Lung (tissue), 17 donors: ENCODE measurements at places on chromosomes 5 and 9. TPM values are rescaled to one million over a fixed set of nuclear protein-coding genes. Genes with fewer than 3 reads are reported as not detected.

- H3K27ac ChIP-seq = no peak overlapping the region
- no peaks in the 10 kb centered on the region for H3K27me3 ChIP-seq
Observed at GRCh38 chr5:72644296-72644695, 137.1 kb upstream of the ZNF366 start.

- H3K36me3 ChIP-seq = no peaks in the 10 kb centered on the region
- peak; percentile 19 for DNase-seq
- H3K4me1 ChIP-seq = no peaks in the 10 kb centered on the region
- H3K27ac ChIP-seq = no peak overlapping the region
Observed at GRCh38 chr9:36091026-36091953, 45.2 kb upstream of the GLIPR2 start.

GRCh38 chr9:37155601-37156000, 35.2 kb downstream of the ZCCHC7 start:
- no peaks in the 10 kb centered on the region for H3K27me3 ChIP-seq
- DNase-seq = no peak
- no peak overlapping the region for H3K4me3 ChIP-seq
- peaks cover 4% of the 10 kb centered on the region for H3K36me3 ChIP-seq
- no peak overlapping the region for H3K27ac ChIP-seq
- H3K4me1 ChIP-seq = no peaks in the 10 kb centered on the region

GRCh38 chr9:114798780-114799427, 6.9 kb downstream of the TNFSF15 start:
- no peaks in the 10 kb centered on the region for H3K27me3 ChIP-seq
- no peak for DNase-seq
- H3K4me1 ChIP-seq = peaks cover 27% of the 10 kb centered on the region
- no peak overlapping the region for H3K27ac ChIP-seq
- no peak overlapping the region for H3K4me3 ChIP-seq

GRCh38 chr5:127723571-127723970, 20.4 kb downstream of the CCDC192 start:
- no peaks in the 10 kb centered on the region for H3K36me3 ChIP-seq
- H3K27me3 ChIP-seq = no peaks in the 10 kb centered on the region
- peaks cover 2% of the 10 kb centered on the region for H3K4me1 ChIP-seq
- H3K27ac ChIP-seq = no peak overlapping the region

The CDKN2A gene
- 4.8 TPM for total RNA-seq

The WDR38 gene
- 11.4 TPM for total RNA-seq

The STPG3 gene
- not detected for total RNA-seq

DNA sequence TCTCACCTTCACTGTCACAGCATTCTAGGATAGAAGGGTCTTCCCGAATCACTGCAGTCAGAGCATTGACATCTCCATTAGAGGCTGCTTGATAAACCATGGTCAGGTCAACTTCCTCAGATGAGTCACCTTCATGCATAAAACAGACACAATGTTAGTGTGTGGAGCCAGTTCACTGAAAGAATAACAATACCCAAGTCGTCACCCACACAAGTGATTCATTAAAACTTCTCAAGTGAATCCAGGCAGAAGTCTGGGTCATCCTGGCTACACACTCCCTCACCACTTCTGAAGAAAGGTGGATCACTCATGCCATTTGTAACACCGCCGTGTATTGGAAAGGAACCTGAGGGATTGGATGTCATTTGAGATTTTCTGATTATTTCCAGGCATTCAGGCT, 49.6 kb downstream of the ANKRD55 start:
- no peak overlapping the region for H3K4me3 ChIP-seq
- H3K27ac ChIP-seq = no peak overlapping the region
- H3K27me3 ChIP-seq = no peaks in the 10 kb centered on the region
- H3K4me1 ChIP-seq = no peaks in the 10 kb centered on the region
- H3K36me3 ChIP-seq = no peaks in the 10 kb centered on the region

GRCh38 chr5:61811052-61811451, 479.0 kb downstream of the ZSWIM6 start:
- H3K4me3 ChIP-seq = no peak overlapping the region
- no peak overlapping the region for H3K27ac ChIP-seq
- no peak for DNase-seq
- H3K27me3 ChIP-seq = no peaks in the 10 kb centered on the region

- peak within 1 kb of the TSS; percentile 16 for H3K4me3 ChIP-seq
- H3K27me3 ChIP-seq = peaks cover 16% of the 10 kb centered on the region
- H3K4me1 ChIP-seq = peaks cover 6% of the 10 kb centered on the region
- H3K36me3 ChIP-seq = no peaks in the 10 kb centered on the region
- no peak within 1 kb of the TSS for H3K27ac ChIP-seq
- DNase-seq = peak; percentile 62
Observed at GRCh38 chr9:129665389-129665775, at the start of gene PRRX2. TSS of gene PRRX2 (plus strand) at chr9:129665647. CDS start at chr9:129665868, 221 bp downstream.

DNA sequence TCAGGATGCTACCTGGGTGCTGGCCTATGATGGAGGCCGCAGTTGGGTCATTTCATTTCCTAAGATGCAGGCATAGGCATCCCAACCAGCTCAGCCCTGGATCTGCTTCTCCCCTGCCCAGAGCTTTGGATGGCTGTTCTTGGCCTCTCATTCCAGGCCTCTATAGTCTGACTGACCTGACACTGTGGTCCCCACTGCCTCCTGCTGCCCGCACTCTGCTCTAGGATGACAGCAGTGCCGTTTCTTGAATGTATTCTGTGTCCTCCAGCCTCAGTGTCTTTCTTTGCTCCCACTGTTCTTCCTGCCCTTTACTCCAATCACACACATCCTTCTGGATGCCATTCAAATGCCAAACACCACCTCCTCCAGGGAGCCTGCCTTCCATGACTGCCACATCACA, 235.7 kb downstream of the HSPA4 start:
- H3K4me3 ChIP-seq = no peak overlapping the region
- H3K27me3 ChIP-seq = no peaks in the 10 kb centered on the region
- DNase-seq = peak; percentile 29
- H3K36me3 ChIP-seq = no peaks in the 10 kb centered on the region

DNA sequence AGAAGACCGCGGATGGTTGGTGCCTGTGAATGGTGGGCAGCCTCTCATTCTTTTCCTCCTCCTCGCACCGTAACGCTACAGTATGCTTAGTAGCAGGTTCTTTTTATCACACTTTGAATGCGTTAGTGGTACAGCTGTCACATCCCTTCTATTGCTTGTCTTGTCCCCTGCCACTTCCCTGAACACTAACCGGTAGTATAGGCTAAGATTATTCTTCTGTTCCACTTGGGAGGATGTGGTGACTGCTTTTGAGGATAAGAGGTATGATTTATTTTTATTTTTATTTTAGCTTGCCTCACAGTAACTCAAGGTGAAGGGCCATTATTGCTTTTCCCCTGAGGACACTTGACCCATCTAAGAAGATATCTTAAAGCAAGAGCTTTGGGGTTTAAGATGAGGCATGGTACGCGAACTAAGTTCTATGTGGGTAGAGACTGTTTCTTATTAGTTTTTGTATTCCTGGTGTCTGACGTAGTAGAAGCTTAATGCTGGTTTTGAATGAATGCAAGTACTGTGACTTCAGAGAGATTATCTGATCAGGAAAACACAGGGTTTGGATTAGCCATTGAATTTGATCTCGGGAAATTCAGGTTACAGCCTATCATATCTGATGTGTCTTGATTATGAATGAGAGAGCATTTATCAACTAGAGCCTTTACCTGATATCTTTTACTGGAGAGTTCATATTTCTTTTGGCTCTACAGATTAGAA, 951 bp downstream of the UNC13B start:
- peaks cover 11% of the 10 kb centered on the region for H3K4me1 ChIP-seq
- H3K4me3 ChIP-seq = peak overlapping the region; percentile 91
- H3K36me3 ChIP-seq = no peaks in the 10 kb centered on the region
- peak; percentile 20 for DNase-seq
- no peaks in the 10 kb centered on the region for H3K27me3 ChIP-seq
- peak overlapping the region; percentile 98 for H3K27ac ChIP-seq

The SLC6A19 gene
- total RNA-seq = 0.06 TPM

GRCh38 chr9:137044502-137045177, 1.3 kb downstream of the NPDC1 start:
- no peak for DNase-seq
- H3K27me3 ChIP-seq = peaks cover 39% of the 10 kb centered on the region
- no peaks in the 10 kb centered on the region for H3K36me3 ChIP-seq
- peak overlapping the region; percentile 59 for H3K4me3 ChIP-seq
- H3K4me1 ChIP-seq = peaks cover 13% of the 10 kb centered on the region

DNA sequence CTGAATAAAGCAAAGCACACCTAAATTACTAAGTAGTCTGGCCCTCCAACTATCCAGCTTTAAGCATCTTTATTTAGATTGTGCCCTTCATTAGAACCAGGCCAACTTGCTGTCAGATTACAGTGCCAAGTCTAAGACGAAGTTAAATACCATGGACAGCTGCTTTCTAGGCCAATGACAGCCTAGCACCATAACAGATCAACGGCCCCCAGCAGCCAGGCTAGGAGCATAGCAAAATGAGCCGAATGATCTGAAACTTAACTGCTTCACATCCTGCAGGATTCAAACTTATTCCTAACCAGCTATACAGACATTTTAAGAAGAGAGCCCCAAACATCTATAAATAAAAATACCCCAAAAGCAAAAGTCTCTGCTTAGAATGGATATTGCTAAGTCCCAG, 6.8 kb downstream of the SLC24A2 start:
- no peak overlapping the region for H3K27ac ChIP-seq
- no peaks in the 10 kb centered on the region for H3K36me3 ChIP-seq
- H3K4me3 ChIP-seq = no peak overlapping the region
- peak; percentile 22 for DNase-seq
- H3K27me3 ChIP-seq = peaks cover 12% of the 10 kb centered on the region

DNA sequence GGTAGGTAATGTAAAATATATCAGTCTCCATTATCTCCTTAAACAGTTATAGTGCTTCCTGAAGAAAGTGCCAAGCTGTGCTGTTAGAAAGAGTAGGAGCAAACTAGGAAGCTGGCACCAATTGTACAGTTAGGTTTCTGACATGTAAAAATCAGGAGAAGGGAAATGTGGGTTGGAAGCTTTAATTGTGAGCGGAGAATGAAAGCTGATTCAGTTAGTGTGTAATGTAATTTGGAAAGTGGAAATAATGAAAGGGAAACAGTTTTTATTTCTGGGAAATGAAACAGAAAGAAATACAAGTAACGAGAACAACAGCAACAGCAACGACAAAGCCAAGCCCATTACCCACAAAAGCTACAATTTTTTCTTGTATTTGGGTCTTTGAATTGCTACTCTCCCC, 48.8 kb upstream of the JAK2 start:
- H3K36me3 ChIP-seq = no peaks in the 10 kb centered on the region
- no peak for DNase-seq
- no peaks in the 10 kb centered on the region for H3K4me1 ChIP-seq
- no peak overlapping the region for H3K4me3 ChIP-seq

GRCh38 chr9:96655198-96655851, at the start of gene PRXL2C:
TSS of gene PRXL2C (minus strand) at chr9:96655317. CDS start at chr9:96655281, 36 bp downstream.
- no peaks in the 10 kb centered on the region for H3K27me3 ChIP-seq
- DNase-seq = peak; percentile 67
- peaks cover 7% of the 10 kb centered on the region for H3K36me3 ChIP-seq
- peak within 1 kb of the TSS; percentile 98 for H3K27ac ChIP-seq

DNA sequence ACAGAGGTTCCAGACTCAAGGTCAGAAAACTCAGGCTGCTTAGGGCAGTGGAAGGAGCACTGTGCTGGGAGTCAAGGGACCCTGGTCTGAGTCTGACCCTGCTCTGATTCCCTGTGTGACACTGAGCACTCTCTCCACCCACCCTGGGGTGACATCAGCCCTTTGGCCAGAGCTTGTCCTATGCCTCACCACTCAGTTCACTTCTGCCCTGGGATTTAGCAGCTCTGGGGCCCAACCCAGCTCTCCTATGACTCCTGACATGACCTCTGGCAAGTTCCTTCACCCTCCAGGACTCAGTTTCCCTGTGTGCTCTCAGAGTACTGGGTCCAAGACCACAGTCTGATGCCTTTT, 63.9 kb downstream of the FAM114A2 start:
- H3K27ac ChIP-seq = no peak overlapping the region
- no peak overlapping the region for H3K4me3 ChIP-seq
- peaks cover 8% of the 10 kb centered on the region for H3K4me1 ChIP-seq
- no peak for DNase-seq

DNA sequence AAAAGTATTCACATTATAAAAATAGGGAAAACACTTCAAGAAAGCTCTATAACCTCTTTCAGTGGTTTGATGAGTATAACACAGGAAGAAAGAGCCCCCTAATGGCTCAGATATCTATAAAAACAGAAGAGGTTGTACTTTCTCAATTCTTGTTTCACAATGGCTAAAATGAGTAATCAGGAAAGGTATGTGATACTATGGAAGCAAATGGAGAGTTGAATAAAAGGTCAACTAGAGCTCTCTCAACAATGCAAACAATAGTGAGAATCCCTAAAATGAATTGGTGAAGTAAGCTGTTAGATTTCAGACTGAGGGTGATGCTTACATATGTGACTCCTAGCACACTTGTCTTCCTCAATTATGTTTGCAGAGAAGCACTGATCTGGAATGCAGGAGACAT, 584.6 kb upstream of the CDH18 start:
- no peaks in the 10 kb centered on the region for H3K27me3 ChIP-seq
- H3K4me3 ChIP-seq = no peak overlapping the region
- no peak overlapping the region for H3K27ac ChIP-seq
- no peaks in the 10 kb centered on the region for H3K4me1 ChIP-seq
- H3K36me3 ChIP-seq = no peaks in the 10 kb centered on the region

DNA sequence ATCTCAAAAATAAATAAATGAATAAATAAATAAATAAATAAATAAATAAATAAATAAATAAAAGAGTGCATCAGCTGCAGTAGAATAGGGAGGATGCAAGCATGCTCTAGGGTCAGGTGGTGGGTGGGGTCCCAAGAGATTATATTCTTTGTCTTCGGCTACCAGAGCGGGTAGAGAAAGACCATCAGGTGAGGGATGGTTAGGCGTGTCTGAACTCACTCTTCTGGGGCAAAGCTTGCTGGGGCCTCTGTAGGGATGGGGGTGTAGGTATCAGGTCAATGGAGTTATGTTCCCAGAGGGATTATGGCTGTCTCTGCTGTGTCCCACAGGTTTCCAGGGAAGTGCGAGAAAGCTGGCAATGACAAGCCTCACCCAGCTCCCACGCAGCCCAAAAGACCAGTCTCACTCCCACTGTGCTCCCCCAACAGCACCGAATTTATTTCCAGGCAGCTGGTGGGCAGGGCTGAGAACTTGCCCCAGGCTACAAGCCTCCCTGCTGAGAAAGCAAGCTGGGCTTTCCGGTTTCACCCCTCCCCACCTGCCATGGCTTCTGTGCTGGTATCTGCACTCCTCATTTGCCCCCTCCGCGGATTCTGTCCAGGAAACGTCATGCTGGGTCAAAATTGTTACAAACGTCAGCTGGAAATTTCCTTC, 180.8 kb downstream of the LURAP1L start:
- H3K4me3 ChIP-seq = no peak overlapping the region
- no peak for DNase-seq
- no peaks in the 10 kb centered on the region for H3K36me3 ChIP-seq
- no peaks in the 10 kb centered on the region for H3K4me1 ChIP-seq
- no peak overlapping the region for H3K27ac ChIP-seq
- no peaks in the 10 kb centered on the region for H3K27me3 ChIP-seq
